Heart left ventricle (tissue), 16 donors: ENCODE measurements at places on chromosomes 11 and 22. TPM values are rescaled to one million over a fixed set of nuclear protein-coding genes. Genes with fewer than 3 reads are reported as not detected.

GRCh38 chr11:79708319-79708932 lies 267.6 kb upstream of the TENM4 start:
- DNase-seq, result no peak

GRCh38 chr11:73230931-73231330 lies 12.8 kb downstream of the P2RY2 start:
- DNase-seq, result no peak

APOA5 gene
- total RNA-seq, result not detected

DNA sequence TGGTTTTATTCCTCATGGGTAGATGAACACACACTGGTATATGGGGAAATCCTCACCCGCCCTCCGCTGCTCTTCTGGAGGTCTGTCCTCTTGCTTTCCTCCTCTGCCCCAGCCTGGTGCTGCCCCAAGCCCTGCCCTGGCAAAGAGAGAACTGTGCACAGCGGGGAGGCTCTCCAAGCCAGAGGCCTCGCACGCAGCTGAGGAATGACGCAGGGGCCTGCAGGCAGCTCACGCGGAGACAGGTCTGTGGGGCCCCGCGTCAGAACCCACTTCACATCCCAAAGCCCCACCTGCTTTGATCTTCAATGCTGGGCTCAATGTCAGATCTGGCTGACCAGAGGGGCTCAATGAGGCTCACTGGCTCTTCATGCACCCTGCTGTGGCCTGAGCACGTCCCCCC lies 10.0 kb downstream of the GATD1 start:
- no peak for DNase-seq

APOBEC3H gene
- 0.63 TPM for total RNA-seq

- DNase-seq, result no peak
Observed at GRCh38 chr11:93903989-93904388, 53.6 kb upstream of the VSTM5 start.

GRCh38 chr11:119258180-119258579 lies 52.0 kb downstream of the CBL start:
- no peak for DNase-seq

DNA sequence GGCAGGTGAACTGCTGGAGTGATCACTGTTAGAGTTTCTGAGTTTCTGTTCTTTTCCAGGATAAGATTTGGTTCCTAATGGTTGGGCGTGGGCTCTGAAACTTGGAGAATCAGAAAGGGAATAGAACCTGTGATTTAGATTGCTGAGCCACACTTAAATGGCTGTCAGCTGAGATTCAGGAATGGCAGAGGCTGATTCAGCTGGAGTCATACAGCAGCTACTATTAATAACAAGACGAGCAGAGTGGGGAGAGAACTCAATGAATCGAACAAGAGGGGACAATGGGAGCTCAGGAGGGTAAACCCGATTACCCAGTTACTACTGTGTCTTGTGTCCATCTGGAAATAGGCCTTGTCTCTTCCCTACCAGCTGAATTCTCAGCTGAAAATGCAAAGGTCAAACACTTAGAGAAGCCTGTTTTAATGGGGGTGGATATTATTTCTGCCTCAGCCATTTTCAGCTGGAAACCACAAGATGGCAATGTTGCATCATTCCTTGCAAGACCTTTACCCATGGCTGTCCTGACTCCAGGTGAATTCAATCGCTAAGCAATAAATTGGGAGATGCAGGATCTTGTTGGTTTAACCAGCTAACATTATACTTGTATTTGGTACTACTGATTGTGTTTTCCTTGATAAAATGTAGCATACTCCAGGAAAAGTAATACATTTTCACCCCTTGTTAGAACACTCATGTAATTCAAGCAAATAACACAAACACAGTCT lies 104.5 kb upstream of the RAG2 start:
- no peak for DNase-seq

SMC1B gene
- total RNA-seq, result not detected

TTLL8 gene
- total RNA-seq, result not detected

GRCh38 chr22:45291061-45291930 lies 6.5 kb downstream of the UPK3A start:
- no peak for DNase-seq

GRCh38 chr22:41500303-41500702 lies 31.4 kb downstream of the ACO2 start:
- no peak for DNase-seq

- DNase-seq, result peak; percentile 95
Observed at GRCh38 chr11:73173755-73174494, 31.8 kb upstream of the FCHSD2 start.

DNA sequence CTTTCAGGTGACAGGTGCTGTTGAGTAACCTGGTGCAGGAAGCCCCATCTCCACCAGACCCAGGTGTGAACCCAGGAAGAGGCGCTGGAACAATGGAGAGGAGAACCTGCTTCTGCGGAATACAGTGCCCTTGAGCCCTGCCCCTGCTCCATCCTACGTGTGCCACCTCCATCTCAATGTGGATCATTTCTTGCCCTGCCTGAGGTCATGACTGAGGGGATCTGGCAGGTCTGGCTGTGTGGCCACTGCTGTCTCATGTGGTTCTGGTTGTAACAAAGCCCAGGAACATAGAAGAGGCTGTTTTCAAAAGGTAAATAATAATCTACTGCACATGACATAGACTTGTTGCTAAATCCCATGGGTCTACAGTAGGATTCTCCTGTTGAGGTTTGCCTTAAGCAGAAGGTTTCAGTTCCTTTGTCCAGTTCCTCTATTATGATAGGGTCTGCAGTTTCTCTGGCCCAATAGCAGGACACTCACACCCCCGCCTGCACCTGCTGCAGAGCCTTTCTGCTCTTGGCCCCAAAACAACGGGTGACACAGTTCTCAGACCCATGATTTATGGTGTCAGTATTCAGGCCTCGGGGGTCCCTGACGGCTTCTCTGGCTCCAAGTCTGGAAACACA lies 113.5 kb upstream of the IGLL5 start:
- no peak for DNase-seq

DNA sequence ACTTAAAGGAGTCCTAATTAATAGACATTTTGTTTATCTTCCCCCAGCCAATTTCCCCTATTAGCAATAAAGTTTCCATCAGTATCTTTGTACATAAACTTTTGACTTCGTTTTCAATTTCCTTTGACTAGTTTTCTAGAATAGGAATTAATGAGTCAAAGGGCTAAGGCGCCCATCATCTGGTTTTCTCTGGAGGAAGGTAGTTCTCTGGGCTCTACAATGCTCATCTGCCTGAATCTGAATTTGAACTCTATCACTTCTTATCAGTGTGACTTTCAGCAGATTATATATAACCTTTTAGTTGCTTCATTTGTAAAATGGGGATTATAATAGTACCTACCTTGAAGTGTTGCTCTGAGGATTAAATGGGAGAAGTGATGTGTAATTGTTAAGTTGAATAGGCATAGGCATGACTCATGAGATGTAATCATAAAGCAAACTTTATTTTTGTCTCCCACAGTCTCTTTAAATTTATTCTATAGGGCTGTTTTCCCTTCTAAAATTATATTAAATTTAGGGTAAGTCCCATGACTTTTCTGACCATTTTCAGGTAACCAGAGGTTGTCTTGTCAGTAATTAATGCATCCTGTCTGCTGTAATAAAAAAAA lies 5.8 kb upstream of the TUB start:
- no peak for DNase-seq

GRCh38 chr11:78504708-78505107 lies 70.0 kb downstream of the NARS2 start:
- no peak for DNase-seq

DNA sequence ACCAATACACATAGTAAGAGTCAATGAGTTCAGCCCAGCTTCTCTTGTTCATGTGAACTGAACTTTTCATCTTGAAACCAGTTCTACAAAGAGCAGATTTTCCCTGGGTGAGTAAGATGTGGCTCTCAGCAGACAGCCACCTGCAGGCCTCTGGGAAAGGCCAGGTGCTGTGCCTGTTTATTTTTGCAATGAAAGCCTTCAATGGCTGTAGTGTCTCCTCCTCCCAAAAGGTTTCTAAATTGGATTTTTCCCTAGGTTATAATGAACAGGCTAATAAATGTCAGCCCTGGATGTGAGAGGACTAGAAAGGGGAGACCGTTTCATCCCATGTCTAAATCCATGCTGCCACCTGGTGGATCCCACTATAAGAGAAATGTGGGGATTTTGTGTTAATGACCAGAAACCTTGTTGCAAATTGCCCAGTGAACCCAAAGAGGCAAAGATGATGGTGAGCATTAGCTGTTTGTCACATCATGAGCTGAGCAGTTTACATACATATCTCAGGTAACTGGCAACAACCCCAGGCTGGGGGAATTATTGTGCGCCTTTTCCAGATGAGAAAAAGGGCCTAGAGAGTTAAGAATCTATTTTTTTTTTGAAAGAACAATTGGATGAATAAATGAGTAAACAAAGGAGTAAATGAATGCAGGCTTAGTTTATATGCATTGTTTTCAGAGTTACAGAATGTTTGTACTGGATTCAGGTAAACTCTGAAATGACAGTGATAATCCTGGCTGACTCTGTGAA lies 12.7 kb downstream of the C11orf91 start:
- no peak for DNase-seq

DNA sequence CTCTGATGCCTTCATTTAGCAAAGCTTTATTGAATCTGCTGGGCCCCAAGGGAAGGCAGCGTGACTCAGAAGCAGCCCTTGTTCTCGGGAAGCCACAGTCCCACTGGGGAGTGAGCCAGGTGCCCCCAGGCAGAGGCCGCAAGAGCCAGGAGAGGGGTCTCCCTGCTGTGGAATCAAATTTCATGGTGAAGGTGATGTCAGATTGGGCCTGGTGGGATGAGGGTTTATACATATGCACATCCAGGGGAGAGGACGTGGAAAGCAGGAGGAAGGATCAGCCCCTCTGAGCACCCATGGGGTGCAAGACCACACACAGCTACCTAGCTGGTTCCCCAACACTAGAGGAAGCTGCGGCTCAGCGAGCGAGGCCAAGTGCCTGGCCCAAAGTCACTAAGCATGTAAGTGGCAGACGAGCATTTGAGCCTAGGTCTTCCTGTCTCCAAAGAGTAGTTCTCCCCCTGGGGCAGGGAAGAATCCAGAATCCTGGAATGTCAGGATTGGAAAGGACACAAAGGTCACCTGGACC lies 2.0 kb downstream of the SYNGR1 start:
- no peak for DNase-seq

CCDC179 gene
- total RNA-seq, result not detected

- DNase-seq, result no peak
Observed at GRCh38 chr11:36817336-36817965, 219.4 kb upstream of the RAG2 start.

DNA sequence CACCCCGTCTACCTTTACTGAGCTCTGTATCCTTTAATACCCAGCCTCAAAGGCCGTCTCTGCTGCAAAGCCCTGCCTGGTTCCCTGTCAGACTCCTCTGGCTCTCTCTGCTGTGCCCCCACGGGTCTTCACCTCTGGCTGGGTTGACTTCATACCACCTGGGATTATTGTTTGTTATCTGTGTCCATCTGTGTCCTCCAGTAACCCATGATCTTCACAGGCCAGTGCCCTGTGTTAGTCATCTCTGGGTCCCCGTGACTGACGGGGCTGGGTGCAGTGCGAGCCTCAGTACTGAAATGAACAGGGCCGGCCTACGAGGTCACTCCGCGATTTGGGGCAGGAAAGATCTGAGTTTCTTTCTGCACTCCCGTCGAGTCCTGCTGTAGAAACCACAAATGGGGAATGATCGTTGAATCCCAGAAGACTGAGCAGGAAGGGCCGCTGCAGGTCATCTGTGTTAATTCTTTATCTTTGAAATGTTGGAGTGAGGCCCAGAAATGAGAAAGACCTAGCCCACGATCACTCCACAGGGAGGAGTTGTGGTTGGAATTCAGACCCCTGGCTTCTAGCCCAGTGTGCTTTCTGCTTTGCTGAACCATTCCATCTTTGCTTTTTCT lies 12.3 kb upstream of the TUB start:
- peak; percentile 72 for DNase-seq

- peak; percentile 44 for DNase-seq
Observed at GRCh38 chr11:130428316-130429119, at the start of gene ADAMTS8. Gene ADAMTS8, minus strand, starts transcription at chr11:130428609. Its CDS starts 323 bp downstream, at chr11:130428286.

GRCh38 chr11:9757809-9758636 lies 94.1 kb downstream of the SWAP70 start:
- peak; percentile 91 for DNase-seq

ARHGAP42 gene
- 9.1 TPM for total RNA-seq

GRCh38 chr22:36227396-36227795 lies 11.9 kb downstream of the APOL2 start:
- DNase-seq, result no peak

- DNase-seq, result no peak
Observed at GRCh38 chr11:110113505-110113904, 20.3 kb downstream of the ZC3H12C start.

DNA sequence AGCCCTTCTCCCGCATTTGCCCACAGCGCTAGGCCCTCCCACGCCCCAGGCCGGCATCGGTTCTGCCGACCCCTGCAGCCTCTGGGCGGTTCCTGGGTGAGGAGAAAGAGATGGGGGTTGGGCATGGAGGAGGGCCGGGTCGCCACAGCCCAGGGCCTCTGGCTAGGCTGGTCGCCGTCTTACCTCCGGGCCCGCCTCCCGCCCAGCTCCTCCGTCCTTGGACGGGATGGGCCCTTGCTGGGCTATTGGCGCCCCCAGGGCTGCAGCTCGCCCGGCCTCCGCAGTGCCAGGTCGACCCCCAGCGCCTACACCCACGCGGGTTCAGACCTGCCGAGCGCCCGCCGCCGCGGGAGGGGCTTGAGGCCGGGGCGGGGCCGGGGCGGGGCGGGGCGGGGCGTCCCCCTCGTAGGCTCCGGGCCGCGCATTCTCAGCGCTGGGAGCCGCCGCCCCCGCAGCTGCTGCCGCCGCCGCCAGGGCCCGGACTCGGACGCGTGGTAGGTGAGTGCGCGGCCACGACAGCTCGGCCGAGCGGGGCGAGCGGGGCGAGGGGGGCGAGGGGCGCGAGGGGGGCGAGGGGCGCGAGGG lies at the start of gene CD151:
Gene CD151 (plus strand): TSS at position 424 of the 585 bp plus-strand sequence. CDS start 3,118 bp downstream, outside the sequence.
- peak; percentile 64 for DNase-seq

- peak; percentile 82 for DNase-seq
Observed at GRCh38 chr11:117823946-117824420, 561 bp downstream of the FXYD2 start.

PLEKHA7 gene
- total RNA-seq, result 57.5 TPM

GRCh38 chr11:23502389-23502788 lies 642.1 kb upstream of the CCDC179 start:
- no peak for DNase-seq

TTC28 gene
- 21.8 TPM for total RNA-seq

- DNase-seq, result no peak
Observed at GRCh38 chr11:116033931-116034553, 529.8 kb upstream of the CADM1 start.
